ENCODE measurements at places on chromosomes 1 and 21. TPM values are rescaled to one million over a fixed set of nuclear protein-coding genes. Genes with fewer than 3 reads are reported as not detected.

GRCh38 chr1:180131510-180131909 is 23.2 kb upstream of the QSOX1 start:
- DNase-seq, result no peak

DNA sequence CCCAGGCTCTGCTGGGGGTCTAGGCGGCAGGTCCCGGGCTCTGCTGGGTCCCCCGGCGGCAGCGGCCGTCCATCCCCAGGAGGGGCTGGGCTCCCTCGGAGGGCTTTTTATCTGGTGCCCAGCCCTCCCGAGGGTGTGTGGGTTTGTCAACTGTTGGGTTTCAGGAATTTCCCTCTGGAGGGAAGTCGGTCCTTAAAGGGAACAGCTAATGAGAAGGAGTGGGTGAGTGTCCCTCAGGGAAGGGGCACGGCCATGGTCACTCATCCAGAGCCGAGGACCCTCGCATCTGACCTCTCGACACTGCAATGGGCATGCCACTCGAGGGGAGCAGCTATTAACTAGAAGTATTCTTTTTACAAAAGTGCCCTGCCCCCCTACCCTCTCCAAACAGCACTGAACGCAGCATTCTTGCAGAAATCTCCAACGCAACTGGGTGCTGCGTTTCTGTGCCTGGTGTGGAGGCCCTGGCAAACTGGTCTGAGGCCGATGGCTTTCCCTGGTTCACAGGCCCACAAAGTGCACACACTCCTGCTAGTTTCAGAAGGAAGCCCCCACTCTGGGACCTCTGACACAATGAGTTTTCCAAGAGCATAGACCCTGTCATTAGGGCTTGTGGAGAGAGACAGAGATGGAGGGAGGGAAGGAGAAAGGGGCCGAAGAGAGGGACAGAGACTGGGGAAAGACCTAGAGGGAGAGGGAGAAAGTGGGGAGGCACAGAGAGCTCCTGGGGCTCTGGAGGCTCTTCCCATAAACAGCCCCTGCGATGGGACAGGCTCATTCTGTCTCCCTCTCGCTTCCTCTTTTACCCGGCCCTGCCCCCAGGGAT is 1.0 kb upstream of the TSPEAR start:
- DNase-seq, result no peak

DNA sequence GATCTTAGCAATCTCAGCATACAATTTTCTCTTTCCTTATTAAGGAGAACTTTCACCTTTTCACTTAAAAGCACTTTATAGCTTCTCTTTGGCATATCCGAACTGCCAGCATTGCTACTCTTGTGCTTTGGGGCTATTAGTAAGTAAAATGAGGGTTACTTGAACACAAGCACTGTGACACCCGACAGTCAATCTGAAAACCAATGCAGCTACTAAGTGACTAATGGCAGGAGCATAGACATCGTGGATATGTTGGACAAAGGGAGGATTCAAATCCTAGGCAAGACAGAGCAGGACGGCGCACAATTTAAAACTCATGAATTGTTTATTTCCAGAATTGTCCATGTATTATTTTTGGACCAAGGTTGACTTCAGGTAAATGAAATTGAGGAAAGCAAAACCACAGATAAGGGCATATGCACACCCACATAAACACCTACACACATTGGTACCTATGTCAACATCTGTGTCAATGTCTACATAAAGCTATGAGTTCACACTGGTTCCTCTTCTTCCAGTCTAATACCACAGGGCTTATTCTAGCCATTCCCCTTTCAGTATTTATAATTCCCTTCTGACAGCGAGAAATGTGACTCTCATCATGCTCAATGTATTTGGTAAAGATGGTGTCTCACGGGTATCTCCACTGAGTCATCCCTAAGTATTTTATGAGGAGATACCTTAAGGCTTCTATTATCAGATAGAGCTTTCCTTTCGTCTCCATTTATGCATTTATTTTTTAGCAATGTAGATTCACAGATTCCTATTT is 75.3 kb upstream of the RALGPS2 start:
- no peak for DNase-seq

DNA sequence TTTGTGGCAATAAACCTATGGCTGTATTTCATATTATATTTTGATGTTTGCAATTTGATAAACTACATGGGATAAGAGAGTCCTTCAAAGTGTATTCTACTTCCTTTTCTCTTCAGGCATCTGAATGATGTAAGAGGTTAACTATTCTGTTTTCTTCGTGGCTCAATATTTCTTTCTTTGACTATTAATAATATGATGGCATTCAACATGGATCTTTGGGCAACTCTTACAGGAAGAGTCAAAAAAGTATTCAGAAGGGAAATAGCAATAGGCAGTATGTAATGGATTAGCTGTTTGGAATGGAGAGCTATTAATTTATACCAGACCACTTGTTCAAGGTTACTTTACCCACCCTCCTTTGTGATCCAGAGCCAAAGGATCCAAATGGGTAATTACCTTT is 74.4 kb downstream of the HMCN1 start:
- no peak for DNase-seq

DNA sequence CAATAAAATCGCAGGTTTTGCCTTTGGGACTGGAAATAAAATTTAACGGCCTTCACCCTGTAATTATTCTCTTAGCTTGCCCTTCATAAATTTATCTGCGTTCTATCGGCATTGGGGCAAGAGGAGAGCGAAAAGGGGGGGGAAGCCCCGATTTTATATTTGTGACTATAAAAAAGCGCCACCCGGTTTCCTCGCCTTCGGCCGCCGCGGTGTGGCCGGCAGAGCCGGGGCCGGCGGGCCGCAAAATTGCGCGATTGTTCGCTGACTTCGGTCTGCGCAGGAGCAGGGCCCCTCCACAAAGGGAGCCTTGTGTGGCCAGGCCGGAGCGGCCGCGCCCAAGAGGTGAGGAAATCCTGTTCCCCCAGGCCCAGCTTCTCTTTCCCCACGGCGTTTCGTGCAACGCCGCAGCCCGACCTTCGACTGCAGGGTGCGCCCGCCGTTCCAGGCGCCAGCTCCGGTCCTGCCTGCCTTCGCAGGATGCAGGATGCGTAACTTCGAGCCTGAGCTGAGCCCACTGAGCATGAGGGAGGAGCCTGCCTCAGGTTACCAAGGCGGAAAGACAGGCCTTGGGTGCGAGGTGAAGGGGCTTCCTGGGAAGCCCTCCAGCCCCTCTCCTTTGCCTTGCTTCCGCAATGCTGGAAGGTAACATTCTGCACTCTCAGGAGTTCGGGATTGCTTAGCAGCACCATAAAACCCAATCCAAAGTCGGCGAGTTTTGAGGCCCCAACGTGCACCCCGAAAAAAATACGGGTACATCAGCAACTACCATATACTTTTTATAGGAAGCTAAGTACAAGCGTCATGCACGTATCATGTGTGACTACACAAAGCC is 4.9 kb upstream of the TBX15 start:
- no peak for DNase-seq

- no peak for DNase-seq
Observed at GRCh38 chr1:33259879-33260278, 3.6 kb downstream of the ZNF362 start.

The BEND5 gene
- not detected for total RNA-seq
